Sciatic nerve (tissue), 2 donors: ENCODE measurements at places on chromosomes 1 and 21.

GRCh38 chr1:168372307-168372706 lies 91.6 kb downstream of the TBX19 start:
- no peak for DNase-seq

- peak; percentile 64 for DNase-seq
These were observed 31.8 kb downstream of the AHDC1 start for GRCh38 chr1:27572019-27572678.

DNA sequence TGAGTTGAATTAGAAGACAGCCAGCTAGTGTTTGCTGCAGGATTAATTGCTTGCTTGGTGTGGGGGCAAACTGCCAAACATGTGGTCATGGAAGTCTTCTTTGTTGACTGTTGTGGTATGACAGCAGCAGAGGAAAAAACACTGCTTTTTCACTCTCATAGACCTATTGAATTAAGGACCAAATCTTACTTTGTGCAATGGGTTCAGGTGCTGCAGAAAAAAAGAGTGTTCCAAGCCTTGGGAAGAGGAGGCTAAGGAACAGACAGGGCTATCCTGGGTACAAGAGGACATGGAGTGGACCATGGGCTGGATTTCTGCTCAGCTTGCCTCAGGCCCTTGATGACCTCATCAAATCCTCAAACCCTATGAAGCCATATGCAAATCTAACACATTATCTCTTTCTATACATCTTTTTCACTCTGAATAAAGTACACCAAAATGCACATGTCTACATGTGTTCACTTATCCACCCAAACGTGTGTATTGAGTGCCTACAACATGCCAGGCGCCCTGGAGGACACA lies 61.5 kb downstream of the SIPA1L2 start:
- DNase-seq: no peak

- DNase-seq: no peak
These were observed 29.5 kb downstream of the CD247 start for GRCh38 chr1:167488786-167489185.

DNA sequence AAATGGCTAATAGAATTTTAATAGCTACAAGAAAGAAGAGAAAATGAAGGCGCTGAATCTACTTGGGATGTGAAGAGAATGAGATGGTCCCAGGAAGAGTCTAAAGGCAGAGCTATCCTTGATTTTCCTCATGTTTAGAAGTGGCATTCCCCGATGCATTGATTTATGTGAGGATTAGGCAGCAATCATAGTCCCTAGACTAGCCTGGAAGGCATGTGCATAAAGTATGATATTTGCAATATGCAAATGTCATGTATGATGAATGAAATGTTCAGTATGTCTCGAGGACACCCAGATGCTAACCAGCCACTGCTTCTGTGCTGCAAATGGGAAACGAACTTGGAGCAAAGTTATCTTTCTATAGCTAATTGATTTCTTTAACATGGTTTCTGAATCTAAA lies 641.5 kb upstream of the PLXNA2 start:
- no peak for DNase-seq

DNA sequence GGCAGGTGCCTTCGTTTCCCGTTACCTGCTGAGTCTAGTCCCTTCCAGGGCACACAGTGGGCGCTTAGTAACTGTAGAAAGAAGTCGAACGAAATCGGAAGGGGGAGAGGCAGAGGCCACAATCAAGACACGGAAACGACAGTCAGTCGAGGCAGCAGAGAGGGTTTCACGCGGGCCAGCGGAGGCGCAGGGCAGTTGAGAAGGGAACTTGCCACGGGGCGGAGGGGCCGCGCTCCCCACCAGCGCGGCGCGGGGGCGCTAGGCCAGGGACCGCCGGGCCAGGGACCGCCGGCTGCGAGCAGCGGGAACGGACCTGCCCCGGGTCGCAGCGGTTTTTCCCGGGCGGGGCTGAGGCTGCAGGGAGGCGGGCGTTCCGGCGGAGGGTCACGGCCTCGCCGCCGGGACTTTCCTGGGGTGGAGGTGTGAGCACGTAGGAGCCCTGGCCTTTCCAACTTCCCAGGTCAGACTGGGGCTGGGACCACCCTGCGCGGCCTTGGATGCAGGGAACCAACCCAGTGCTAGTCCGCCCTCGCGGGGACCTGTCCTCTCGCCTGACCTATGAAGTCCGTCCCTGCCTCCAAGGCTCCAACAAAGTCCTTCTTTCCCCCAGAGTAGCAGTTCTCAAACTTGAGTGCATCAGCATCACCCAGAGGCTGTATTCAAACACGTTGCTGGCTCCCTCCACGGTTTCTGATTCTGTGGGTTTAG lies 150.1 kb upstream of the FGGY start:
- peak; percentile 81 for DNase-seq

DNA sequence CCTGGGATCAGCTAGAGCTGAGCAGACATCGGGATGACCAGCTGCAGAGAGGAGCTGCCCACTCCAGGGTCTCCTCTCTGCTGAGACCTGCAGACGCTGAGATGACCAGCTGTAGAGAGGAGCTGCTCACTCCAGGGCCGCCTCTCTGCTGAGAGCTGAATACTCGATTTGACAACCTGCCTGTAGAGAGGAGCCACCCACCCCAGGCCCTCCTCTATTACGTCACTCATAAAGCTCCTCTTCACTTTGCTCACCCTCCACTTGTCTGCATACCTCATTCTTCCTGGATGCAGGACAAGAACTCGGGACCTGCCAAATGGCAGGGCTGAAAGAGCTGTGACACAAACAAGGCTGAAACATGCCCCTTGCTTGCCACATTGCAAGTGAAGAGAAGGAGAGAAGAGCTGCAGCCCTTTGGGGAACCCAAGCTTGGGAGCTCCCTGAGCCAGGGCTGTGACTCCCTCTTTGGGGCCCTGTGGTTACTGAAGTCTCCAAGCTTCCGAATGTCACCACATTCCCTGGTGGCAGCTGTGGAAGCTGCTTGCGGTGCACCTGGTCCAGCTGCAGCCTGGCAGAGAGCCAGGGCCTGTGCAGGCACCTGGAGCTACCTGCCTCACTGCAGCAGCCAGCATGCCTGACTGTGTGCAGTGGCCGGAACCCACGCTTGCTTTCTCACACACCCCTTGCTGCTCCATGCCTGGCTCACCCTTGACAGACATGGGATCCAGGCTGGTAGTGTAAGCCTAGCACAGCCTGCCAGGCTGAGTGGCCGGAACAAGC lies 59.6 kb downstream of the CC2D1B start:
- no peak for DNase-seq

DNA sequence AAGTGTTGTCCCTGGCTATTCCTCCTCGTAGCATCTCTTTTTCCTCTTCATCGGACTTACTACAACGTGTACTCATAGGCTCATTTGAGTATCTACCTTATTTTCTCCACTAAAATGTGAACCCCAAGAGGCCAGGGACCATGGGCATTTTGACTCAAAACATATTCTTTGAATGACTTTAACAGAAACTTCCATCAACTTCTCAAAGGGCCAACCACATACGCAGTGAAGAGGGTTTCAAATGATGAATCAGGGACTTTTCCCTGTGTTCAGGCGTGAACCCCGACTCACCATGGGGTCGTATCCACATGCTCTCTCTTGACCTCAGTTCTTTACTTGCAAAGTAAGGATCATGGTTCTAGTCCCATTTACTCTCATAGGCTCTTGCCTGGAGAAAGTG lies 20.2 kb upstream of the GPR137B start:
- no peak for DNase-seq

- no peak for DNase-seq
These were observed 2.3 kb downstream of the SLC37A1 start for GRCh38 chr21:42515708-42516502.
